HAP-1 (cell line): ENCODE measurements at places on chromosomes 4 and X.

GRCh38 chr4:159577241-159577640 lies 474.4 kb downstream of the RAPGEF2 start:
- no peak for DNase-seq

DNA sequence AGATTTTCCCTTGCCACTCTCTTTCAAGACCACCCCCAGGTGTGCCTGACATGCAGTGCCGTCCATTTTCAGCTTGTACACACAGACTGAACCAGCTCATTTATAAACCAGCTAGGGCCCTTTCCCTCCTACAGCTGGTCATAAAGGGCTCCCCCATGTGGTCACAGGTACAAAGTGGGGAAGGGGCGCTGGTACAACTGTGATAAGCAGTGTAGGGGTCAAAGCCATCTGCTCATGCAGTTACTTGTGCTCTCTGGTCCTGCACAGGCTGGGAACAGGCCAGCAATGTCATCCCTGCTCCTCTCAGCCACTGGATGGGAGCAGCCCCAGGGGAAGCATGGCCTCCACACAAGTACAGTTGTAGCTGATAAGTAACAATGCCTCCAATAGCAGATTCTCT lies 20.6 kb downstream of the GABRQ start:
- DNase-seq, result no peak

DNA sequence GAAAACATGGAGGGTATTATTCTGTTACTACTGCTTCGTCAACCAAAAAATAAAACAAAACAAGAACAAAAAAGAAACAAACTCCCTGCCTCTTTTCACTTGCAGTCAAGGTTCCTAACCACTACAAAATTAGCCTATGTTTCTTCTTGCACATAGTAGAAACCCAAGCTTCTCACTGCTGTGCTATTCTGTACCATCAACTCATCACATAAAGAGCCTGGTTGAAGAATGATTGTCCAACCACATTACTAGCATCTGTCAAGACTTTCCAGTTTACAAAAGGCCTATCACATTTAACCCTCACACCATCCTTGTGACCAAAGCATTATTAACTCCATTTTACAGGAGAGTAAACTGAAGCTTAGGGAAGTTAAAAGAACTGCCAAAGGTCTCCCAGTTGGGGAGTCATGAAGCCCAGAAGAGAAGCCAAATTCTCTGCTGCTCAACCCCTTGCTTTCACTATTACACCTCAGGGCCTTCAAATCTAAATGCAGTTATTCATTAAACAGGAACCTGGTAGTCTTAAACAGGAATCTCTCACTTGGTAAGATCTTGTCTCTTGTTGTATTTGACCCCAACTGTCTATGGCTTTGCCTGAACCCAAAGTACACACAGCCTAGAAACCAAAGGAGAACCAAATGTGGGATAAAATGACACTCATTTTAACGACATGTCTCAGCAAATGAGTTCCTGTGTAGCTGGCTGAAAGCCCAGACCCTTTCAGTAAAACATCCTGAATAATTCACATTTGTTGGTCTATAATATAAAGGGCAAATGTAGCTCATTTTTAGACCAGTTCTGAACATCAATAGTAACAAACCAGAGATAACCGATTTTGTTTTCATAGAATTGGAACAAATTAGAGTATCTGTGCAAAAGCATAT lies 8.6 kb downstream of the F9 start:
- no peak for DNase-seq

GRCh38 chr4:139530833-139531427 lies 25.1 kb downstream of the SETD7 start:
- peak; percentile 34 for DNase-seq

GRCh38 chr4:8370835-8371595 lies 69.5 kb downstream of the ACOX3 start:
- no peak for DNase-seq

DNA sequence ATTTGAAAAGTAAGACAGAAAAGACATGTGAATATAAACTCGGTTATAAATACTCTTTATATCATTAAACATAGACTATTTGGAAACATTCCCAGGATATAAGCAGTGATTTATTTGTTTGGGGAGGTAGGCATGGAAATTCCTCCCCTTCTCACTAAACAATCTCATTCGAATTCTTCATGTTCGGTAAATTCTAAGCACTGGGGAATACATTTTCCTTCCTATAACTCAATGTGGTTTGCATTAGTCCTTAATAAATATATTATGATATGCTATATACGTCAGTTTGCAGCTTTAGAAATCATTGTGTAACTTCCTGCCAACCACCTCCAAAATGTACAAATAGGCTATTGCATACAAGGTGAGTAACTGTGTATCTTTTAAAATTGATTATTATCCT lies 99.6 kb downstream of the UGT8 start:
- no peak for DNase-seq

DNA sequence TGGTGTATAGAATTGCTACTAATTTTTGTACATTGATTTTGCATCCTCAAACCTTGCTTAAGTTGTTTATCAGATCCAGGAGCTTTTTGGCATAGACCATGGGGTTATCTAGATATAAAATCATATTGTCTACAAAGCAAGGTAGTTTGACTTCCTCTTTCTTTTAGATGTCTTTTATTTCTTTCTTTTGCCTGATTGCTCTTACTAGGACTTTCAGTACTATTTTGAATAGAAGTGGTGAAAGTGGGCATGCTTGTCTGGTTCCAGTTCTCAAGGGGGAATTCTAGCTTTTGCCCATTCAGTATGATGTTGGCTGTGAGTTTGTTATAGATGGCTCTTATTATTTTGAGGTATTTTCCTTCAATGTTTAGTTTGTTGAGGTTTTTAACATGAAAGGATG lies 187.9 kb upstream of the LCORL start:
- DNase-seq, result no peak

DNA sequence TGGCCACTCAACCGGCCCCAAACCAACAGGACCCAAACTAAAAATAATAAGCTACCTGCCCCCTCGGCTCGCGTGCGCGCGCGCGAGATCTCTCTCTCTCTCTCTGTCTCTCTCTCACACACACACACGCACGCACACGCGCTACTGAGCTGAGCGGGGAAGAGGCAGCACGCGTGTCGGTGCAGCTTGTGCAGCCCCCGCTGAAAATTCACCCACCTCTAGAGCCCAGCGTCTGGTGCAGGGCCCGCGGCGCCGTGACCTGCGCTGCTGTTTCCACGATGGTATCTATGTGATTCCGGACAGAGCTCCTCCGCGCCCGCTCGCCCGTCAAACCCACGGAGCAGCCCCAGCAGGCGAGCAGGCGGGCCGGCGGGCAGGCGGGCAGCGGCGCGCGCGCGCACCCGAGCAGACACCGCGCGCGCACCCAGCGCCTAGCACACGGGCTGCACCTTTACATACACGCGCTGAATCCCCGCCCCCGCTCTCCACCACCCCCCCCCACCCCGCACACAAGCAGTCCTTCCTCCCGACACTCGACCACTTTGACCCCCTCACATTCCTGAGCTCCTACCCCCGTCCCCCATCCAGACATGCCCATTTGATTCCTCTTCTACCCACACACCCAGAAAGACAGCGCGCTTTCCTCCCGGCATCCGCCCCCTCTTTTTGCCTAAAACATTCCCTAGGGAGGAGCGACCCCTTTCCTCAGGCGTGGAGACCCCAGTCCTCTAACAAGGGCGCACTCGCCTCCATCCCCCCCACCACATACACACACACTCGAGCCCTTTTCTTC lies 1.0 kb downstream of the SLITRK4 start:
- no peak for DNase-seq

DNA sequence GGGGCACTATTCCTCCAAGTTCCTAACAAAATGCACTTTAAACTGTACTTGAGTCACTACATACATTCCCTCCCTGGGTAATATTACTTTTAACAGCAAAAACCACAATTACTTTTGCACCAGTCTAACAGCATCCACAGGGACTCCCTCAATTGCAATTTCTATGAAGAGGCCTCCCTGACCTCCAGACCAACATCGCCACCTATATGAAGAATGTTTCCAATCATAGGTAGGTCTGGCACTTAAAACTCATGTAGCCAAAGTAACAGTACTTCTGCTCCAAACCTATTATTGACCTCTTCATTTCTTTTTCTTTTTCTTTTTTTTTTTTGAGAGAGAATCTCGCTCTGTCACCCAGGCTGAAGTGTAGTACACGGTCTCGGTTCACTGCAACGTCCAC lies 15.6 kb downstream of the NR3C2 start:
- no peak for DNase-seq

DNA sequence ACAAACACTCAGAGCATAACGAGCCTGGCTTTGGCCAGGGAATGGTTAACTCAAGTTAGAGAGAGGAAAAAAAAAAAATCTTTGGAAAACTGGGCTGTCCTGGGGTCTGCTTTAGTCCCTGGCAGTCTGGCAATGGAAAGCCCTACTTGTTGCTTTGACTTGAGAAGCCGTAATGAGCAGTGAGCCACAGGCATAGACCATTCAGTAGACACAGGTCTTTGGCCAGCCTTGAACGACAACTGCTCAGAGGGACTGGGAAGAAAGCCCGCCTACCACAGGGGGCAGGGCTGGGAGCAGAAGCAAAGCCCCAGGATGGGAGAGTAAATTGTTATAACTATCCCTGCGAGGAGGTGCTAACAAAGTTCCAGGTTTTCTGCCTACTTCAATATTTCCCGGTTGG lies 25.9 kb downstream of the SLC25A43 start:
- no peak for DNase-seq

- no peak for DNase-seq
These were observed 174.1 kb downstream of the COX18 start for GRCh38 chr4:72895408-72895807.

- DNase-seq, result no peak
These were observed 60.9 kb downstream of the SLC7A11 start for GRCh38 chr4:138181287-138181686.

GRCh38 chr4:148109216-148109615 lies 333.0 kb downstream of the NR3C2 start:
- no peak for DNase-seq

- DNase-seq, result no peak
These were observed 265.0 kb upstream of the FAT4 start for GRCh38 chr4:125049711-125050110.

GRCh38 chr4:89324671-89325070 lies 17.1 kb upstream of the GPRIN3 start:
- no peak for DNase-seq

GRCh38 chrX:40279091-40279430 lies 181.3 kb upstream of the BCOR start:
- DNase-seq, result no peak

DNA sequence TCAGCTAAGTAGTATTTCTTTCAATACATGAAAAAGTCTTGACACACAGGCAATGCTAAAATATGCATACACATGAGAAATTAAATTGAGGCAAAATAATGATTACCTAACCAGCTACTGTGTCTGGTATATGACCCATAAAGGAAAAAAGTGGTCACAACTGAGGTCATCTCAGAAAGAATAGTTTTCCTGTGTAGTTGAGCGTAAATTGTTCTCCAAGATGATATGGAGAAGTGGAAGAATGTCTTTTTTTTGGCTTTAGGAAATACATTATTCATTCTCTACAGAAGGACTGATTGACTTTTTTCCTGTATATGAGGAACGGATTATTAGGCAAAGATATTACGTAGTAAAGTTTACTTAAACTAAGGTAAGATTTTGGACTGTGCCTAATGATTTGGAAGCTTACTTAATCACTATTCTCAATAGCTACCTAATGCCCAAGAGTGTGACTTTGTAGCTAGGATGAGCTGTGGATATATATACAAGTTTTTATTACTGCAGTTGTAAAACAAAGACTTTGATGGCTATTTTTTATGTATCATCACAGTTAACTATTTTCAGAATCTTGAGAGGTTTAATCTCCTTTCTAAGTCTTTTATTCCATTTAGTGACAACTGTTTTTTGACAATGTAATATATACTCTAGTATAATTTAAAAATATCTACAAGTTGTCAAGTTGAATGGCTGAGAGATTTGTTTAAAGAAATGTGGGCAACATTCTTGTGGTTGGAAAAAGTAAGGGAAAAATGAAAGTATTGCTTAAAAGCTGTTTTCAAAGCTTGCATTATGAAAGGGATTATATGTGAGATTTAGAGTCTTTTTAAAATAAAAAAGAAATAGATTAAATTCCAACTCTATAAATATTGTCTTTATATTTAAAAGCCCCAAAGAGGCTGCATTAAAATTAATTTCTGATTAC lies 100.2 kb downstream of the PDLIM5 start:
- DNase-seq, result no peak

DNA sequence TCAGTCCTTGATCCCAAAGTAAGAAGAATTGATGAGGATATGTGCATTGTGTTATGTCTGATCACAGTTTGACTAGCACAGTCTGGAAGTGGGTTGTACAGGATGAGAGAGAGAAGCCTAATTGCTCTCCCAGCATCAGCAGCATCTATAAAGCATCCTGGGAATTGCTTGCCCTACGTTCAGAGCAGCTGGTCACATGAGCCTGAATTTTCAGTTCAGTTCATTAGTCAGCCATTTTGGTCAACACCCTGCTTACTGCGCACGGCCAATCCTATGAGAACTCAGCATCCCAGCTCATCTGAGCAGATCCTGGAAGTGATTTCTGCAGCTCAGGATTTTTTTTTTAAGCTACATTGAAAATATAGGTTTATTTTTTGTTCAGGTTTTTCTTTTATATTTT lies at the start of gene RUFY3:
Gene RUFY3, plus strand, starts transcription at position 218 of the 400 bp plus-strand sequence. CDS start 610 bp downstream, outside the sequence.
- no peak for DNase-seq

- no peak for DNase-seq
These were observed 150.9 kb downstream of the SPRY1 start for GRCh38 chr4:123547216-123548165.

- no peak for DNase-seq
These were observed 15.0 kb downstream of the UVSSA start for GRCh38 chr4:1362046-1362445.

- peak; percentile 79 for DNase-seq
These were observed 4.3 kb downstream of the TMPRSS11E start for GRCh38 chr4:68451246-68452211.

DNA sequence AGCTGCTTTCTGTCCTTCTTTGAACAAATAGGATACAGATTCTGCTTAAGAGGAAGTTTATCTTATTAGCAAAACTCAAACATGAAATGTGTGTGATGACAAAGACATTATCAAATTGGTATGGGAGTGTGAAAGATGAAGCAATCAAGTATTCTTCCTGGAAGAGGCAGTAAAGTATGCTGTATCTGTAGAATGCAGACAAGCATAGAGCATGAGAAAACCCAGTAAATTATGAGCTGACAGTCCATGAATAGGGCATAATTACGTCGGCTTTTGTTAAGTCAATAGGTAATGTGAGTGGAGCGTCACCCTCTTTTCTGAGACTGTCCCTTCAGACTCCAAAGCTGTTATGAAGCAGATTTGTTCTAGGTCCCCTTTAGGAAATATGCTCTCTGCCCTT lies 458.6 kb upstream of the NWD2 start:
- DNase-seq, result no peak

DNA sequence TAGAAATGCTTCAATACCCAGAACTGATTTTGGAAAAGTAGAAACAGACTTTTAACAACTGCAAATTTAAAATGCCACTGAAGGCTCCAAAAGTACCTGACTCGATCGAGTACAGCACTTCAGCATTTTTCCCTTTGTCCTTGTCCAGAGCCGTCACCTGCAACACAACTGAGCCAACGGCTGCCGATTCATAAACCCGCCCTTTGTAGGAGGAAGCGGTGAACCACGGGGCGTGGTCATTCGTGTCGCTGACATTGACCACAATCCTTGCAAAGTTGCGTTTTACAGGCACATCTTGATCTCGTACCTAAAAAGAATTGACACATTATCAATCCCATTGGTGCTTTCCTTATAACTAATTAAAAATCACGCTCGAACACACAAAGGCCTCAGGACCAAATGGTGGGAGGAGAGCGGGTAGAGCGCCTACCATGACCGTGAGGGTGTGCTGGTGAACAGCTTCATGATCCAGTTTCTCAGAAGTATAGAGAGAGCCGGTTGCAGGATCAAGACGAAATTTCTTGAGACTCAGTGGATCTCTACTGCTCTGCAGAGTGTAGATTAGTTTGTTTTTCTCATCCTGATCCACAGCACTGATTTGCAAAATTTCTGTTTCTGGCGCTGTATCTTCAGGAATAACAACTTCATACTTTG lies 72.8 kb upstream of the MTNR1A start:
- DNase-seq, result no peak
